Stimulated activated CD4-positive, alpha-beta T cell treated with anti-CD3 and anti-CD28 coated beads, Interleukin-2, amount 100 ng/mL, for 24 hours (primary cell): ENCODE measurements at places on chromosomes 11 and 22.

DNA sequence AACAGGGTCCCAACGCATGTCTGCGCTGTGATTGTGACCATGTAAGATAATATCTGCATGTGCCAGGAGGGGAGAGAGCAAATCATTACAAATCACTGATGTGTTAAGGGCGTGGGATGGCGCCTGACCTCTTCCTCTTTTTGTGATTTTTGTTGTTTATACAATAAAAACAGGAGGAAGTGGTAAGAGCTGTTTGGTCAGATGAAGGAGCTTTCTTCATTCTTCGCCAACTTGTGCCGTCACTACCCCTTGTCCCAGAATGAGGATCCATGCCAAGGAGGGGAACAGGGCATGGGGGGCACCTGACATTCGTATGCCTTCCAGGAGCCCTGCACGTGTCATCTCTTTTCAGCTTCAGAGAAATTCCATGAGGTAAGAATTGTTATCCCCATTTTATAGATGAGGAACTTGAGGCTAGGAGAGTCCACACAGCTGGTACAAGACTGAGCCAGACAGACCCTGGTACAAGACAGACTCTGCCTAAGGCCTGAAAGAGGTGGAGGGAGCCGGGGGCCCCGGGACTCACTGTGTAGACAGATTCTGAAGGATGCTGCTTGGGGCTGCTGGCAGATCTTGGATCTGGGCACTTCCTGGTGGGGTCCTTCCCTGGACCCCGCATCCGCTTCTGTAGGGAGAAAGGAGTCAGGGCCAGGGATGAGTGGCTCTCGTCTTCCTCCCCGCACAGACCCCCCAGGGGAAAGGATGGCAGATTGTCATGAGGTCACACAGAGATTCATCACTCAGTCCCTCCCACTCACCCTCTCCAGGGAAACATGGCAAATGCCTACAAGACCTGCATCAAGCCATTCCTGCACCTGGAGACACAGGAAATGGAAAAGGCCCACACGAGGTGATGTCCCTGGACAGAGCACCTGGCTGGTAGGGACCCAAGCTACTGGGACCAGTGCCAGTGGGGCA, 34.6 kb downstream of the NFAM1 start:
- DNase-seq, result no peak

DNA sequence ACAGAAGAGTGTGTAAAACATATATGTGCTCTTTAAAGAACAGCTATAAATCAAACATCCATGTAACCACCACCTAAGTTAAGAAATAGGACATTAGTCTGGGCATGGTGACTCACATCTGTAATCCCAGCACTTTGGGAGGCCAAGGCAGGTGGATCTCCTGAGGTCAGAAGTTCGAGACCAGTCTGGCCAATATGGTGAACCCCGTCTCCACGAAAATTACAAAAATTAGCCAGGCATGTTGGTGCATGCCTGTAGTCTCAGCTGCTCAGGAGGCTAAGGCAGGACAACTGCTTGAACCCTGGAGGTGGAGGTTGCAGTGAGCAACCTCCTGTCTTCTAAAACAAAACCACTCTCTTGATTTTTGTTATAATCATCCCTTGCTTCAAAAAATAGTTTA, 103.3 kb downstream of the LRRC32 start:
- no peak for DNase-seq

DNA sequence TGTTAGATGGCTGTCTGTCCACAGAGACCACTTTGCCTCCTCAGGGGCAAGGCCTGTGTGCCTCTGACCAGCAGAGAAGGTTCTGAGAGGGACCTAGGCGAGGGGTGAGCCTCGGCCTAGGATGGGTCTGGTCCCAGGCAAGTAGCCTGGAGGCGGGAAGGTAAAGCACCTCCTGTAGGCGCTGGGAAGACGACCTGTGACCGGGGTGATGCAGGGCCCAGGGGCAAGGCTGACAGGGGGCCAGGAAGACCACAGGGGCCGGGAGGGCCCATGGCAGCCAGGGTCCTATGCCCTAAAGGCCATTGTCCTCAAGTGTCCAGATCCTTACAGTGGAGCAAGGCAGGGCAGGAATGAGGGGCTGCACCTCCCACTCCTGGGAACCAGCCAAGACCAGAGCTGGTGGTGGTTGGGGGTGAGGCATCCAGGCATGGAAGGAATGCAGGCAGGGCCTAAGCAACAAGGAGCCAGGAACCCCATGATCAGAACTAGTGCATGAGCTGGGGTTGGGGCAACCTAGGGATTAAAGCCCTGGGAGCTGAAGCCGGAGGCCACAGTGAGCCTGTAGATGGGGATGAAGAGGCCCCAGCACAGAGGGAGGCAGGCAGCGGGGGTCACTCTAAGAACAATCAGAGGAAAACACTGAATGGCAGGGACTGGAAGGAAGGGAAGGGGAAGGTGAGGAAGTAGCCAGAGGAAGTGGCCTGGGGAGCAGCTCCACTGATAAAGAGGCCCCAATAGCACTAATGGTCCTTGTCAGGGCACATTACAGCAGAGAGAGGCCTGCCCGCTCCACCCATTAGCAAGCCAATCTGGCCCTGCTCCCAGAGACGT, 32.9 kb upstream of the KLHL35 start:
- DNase-seq, result no peak

GRCh38 chr11:13098063-13098462, 88.9 kb downstream of the RASSF10 start:
- DNase-seq, result no peak

DNA sequence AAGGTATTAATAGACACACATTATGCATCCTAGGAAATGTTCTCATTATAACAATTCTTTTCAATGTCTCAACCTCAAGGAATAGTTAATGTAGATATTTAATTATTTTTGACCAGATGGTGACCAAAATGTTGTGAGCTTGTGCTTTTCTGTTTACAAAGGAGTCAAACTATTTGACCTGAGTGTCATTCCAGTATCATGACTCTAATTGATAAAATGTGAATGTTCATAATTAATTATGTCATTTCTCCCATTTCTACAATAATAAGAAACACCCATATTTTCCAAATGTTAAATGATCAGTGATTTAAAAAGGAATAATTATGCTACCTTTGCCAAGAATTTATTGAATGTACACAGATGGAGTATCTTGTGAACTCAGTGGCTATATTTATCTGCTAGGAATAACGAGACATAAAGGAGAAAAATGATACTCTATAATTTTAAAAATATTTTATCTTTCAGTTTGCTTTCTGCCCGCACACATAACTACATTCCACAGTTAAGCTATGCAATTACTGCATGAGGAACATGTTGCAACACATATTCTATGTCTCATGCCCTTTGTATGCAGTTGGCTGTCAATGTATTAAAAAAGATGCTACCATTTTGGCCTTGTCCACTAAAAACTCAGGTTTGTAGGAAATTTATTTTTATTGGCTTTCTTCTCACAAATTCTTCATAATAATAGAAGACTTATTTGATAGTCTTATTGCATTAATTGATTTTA, 376.7 kb upstream of the CCDC179 start:
- no peak for DNase-seq

- DNase-seq, result no peak
Measured at GRCh38 chr22:42772647-42773046, 52.0 kb upstream of the A4GALT start.

DNA sequence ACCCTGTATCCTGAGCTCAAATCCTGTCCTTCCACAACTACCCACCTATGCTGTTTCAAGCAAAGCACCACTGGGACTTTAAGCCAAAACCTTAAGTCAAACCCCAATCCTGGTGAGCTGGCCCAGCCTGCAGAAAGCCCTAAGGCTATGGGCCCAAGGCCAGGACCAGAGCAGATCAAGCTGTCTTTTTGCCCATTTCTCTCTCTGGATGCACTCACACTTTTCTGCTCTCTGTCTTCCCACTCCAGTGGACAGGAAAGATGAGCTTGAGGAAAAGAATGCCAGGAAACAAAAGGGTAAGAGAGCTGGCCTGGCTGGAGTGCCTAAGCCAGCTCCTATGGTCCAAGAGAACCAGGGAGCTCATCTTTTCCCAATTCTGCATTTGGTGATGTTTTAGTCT, 284.3 kb upstream of the ISX start:
- DNase-seq, result no peak

DNA sequence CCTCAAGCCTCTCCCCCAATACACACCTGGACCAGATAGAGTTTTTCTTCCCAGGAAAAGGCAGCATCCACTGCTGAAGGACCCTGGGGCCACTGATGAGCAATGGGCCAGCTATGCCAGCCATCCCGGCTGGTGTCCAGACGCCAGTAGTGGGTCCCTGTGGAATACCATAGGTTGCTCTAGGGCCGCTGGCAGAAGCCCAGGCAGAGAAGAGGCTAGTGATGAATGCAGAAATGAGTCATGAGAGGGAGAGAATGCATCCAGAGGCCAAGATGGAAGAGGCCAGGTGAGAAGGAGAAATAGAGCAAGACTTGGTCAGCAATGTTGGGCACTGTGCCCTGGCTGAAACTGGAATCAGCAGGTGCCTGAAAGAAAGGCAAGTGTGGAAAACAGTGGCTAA, 8.9 kb downstream of the HPX start:
- no peak for DNase-seq

DNA sequence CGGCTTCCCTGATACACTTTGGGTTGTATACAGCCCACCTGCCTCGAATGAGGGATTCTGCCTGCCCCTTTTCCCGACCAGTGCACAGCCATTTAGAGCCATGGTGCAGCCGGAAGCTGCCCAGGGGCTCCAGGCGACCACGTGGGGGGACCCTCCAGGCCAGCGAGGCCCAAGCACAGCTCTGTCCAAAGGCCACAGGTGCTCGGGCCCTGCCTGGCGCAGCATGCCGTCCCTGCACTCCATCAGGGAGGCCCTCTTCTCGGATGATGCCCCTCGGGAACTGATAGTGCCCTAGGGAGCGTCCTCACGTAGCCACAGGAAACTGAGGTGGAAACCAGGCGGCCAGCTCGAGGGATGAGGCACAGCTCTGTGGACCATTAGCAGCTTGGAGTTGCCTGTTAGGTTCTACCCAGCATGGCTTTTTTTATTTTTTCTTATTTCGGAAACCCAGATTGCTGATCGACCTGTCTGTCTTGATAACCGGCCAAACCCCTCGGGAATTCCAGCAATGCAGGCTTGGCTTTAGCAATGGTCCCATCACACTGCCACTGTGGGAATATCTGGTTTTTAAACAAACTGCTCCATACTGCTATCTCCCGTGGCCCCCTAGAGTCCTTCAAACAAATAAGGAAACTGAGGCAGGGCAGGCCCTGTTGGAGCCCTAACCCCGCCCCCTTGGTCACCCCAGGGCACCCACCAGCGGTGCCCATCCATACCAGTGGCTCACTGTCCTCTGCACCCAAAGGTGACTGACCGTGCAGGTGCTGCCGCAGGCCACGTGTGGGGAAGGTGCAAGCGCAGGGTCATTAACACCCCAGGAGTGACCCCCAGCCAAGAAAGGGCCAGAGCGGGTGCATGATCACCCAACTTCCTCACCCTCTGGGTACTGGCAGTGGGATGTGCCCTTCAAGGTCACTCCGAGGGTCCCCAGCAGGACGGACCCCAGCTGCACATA, 8.0 kb downstream of the ANO1 start:
- DNase-seq, result no peak

GRCh38 chr11:12066056-12066798, 44.2 kb upstream of the MICAL2 start:
- DNase-seq, result no peak

DNA sequence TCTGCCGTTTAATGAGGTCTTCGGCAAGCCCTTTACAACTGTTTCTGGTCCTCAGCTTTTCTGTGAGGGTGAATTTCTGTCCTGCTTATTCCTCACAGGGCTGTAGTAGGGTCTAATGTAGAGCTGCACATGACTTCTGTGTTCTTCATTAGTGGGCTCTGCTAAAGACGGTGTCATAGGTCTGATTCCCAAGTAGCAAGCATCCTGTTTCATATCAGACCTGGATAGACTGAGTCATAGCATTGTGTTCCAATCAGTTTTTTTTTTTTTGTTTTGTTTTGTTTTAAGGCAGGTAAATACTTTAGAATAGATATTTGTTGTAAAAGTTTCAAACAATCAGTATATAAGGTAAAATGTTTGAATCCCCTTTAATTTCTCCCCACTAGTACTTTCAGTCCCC, 35.4 kb downstream of the BIRC2 start:
- DNase-seq, result no peak

DNA sequence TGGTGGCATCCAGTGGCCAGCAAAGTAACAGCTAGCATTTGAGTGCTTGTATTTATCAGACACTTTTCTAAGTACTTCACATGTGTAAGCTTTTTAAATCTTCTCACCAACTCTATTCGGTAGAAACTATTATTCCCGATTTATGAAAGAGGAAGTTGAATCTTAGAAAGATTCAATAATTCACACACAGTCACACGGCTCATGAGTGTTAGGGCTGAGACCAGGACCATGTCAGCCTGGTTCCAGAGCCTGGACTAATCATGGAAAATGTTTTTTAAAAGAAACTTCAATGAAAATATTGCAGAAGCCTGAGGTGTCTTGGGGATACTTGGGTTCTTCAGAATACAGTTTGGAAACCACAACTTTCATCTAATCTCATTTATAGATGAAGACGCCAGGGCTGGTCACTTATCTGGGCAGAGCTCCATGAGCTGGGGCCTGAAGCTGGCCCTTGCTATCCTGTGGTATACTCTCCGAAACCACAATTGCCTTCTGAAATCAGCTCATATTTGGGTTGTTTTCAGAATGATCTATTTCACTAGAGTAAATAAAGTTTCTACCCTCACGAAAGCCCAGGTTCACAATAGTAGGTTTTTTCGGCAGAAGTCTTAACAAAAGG, 4.3 kb upstream of the CRTAM start:
- no peak for DNase-seq

GRCh38 chr22:20647586-20648305, 126.2 kb upstream of the SERPIND1 start:
- no peak for DNase-seq

- DNase-seq, result no peak
Measured at GRCh38 chr11:116696381-116696941, 76.3 kb downstream of the BUD13 start.

DNA sequence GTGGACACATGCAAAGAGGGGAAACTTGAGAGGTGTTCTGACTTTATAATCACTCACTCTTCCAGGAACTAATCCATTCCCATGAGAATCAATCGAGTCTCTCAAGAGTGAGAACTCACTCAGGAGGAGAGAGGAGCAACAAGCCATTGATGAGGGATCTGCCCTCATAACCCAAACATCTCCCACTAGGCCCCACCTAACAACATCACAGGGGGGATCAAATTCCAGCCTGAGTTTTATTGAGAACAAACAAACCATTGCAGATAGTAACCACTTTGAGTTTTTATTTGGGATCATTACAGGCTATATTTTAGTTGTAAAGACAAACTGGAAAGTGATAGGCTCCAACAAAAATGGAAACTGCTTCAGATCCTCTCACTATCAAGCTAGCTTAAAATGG, 328.8 kb upstream of the CTSC start:
- no peak for DNase-seq

- no peak for DNase-seq
Measured at GRCh38 chr22:20563466-20563906, 56.1 kb downstream of the MED15 start.

DNA sequence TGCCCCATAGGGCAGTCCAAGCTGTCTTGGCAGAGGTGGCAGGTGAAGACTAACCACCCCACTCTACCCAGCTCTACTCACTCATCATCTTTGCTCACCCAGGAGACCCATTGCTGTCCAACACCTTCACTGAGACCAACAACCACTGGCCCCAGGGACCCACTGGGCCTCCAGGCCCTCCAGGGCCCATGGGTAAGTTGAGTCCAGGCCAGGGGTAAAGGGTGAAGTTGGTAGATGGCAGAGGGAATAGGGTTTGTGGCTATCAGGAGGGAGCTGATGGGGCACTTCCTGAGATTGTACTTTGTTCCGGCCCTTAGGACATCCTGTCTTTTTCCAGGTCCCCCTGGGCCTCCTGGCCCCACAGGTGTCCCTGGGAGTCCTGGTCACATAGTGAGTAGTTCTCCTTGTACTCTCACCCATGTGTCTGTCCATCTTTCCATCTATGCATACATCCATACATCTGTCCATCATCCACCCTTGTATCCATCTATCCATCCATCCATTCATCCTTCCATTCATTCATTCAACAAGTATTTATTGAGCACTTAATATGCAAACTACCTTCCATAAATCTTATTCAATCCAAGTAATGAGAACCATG, 27.7 kb downstream of the EMID1 start:
- no peak for DNase-seq
